ENCODE measurements at places on chromosomes 7 and 10.

- DNase-seq: no peak
These were observed 96.9 kb upstream of the NEBL start for GRCh38 chr10:20993830-20994527.

DNA sequence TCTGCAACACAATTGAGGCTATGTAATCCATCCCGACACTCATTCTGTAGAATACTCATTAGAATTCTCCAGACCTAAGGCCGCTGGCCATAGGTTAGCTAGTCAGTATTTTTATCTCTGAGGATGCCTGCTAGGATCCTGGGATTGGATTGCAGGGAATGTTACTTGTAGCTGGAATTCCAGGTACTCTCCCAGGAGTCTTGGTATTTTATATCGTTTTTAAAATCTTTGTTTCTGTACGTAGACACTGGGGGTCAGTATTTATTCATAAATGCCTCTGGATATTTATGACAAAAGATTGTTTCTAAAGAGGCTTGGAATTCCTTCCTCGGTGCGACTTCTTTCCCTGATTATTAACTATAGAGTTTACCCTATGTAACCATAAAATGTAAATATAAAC lies 40.1 kb downstream of the BPGM start:
- DNase-seq: no peak

- DNase-seq: no peak
These were observed 90.2 kb downstream of the IPMK start for GRCh38 chr10:58177362-58177947.

DNA sequence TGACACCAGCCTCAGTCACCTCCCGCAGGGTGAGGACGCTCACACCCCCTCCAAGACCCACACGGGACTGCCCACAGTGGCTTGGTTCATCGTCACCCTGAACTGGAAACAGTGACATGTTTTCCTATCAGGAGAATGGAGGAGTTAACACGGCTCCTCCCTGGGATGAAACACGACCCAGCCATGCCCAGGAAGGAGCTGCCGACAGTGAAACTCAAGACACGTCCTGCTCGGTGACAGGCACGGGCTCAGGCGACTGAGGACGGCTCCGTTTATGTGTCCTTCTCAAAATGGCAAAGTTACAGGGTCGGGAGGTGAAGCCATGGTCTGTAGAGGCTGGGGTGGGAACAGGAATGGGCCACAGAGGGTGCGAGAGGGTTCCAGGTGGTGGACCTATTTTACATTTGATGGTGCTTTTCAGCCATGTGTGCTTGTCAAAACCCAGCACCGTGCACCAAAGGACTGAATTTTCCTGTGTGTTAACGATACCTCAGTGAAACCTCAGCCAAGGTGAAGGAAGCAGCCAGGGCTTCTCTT lies 272.4 kb downstream of the ADARB2 start:
- no peak for DNase-seq

GRCh38 chr10:49037187-49037586 lies 78.1 kb downstream of the VSTM4 start:
- no peak for DNase-seq

- DNase-seq: no peak
These were observed 41.8 kb upstream of the ABCB4 start for GRCh38 chr7:87517136-87517815.

DNA sequence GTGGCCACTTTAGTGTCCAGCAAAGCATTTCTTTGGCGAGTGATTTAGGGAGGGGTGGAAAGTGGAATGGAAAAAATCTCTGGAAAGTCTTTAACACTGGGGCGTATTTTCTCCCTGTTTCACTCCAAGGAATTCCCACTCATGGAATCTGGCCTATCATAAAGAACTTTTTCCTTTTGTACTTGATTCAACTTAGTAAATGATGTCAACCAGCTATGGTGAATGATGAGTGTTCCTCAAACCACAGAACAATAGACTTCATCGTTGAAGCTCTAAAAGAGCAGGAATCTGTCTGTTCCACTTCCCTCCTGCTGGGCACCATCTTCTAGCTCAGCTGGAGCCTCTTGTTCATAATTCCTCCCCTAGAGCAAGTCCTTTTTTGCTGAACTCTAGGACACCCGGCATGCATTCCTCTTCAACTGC lies 66.5 kb downstream of the EPDR1 start:
- no peak for DNase-seq

GRCh38 chr10:83538047-83538446 lies 601.3 kb upstream of the GHITM start:
- no peak for DNase-seq

DNA sequence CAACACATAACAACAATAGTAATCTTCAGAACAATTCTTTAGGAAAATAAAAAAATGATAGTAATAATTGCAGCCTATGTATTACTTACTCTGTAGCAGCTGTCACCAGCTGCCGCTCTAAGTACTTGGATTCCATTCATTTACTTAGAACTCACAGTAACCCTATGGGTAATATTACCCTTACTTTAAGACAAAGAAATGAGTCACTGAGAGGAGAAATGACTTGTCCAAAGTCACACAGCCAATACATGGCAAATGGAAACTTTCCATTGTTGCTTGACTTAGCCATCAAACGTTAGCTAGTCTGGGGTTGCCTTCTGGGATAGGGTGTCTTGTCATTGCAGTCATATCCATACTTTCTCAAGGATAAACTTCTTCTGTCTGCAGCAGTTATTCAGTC lies 3.6 kb downstream of the CCNY start:
- DNase-seq: peak; percentile 65

GRCh38 chr7:117229350-117229749 lies 93.5 kb downstream of the WNT2 start:
- no peak for DNase-seq

- no peak for DNase-seq
These were observed 30.5 kb downstream of the C10orf53 start for GRCh38 chr10:49709934-49710333.

DNA sequence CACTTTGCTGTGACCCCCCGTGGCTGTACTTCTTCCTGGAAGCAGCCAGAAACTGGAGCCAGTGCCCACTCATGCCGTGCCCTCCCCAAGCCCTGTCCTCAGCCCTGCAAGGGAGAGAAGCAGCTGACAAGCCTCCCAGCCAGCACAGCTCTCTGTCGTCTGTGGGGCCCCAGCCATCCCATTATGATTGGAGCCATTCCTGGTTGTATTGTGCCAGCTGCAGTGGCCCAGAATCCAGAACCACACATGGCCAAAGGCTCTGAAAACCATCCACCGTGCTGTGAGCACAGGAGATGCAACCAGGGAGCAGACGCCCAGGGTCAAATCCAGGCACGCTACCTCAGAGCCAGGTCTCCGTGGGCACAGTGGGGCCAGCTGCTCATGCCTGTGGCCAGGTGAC lies 18.7 kb downstream of the GRID2IP start:
- no peak for DNase-seq

GRCh38 chr7:79386688-79387422 lies 66.6 kb downstream of the MAGI2 start:
- no peak for DNase-seq

- no peak for DNase-seq
These were observed 32.1 kb downstream of the LOXL4 start for GRCh38 chr10:98235846-98236245.

GRCh38 chr10:127252818-127253217 lies 56.4 kb upstream of the INSYN2A start:
- no peak for DNase-seq

GRCh38 chr7:133024596-133024995 lies 57.3 kb downstream of the CHCHD3 start:
- DNase-seq: no peak
